ENCODE measurements at places on chromosomes 16 and 17. TPM values are rescaled to one million over a fixed set of nuclear protein-coding genes. Genes with fewer than 3 reads are reported as not detected.

ARHGDIG gene
- total RNA-seq, result not detected

PDXDC1 gene
- total RNA-seq, result 63.6 TPM

TBX6 gene
- total RNA-seq, result 1.6 TPM

KRT20 gene
- total RNA-seq, result not detected

ASPHD1 gene
- 4.7 TPM for total RNA-seq

DNA sequence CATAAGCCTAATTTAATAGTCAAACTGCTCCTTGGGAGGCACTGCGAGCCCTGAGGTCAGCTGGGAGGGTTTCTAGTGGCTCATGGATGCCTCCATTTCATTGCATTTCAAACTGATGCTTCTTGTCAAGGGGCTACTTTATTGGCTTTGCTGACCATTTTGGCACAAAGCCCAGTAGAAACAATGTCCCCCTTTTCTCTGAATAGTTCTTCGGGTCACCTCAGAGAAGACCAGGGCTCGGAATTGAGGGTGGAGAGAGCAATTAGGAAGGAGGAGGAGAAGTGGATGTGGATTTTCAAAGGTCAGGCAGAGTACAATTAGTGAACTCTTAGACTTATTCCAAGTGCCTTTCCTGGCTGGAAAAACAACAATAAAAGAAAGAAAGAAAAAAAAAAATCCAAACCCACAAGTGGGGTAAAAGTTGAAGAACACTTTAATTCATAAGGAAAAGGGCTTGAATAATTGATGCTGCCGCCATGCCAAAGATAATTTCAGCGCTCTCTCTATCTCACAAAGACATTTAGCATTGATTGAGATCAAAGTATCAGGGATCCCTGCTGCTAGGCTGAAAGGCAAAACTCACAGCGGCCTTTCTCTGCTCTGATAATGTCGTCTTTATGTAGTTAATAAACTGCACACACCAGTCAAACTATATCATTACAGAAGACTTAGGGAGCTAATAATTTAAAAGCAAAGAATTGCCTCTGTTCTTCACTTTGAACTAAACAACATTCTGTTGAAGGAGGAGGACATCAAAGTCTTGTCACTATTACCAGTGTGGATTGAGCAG, 122.7 kb downstream of the RGS9 start:
- no peak for DNase-seq
- peaks cover 10% of the 10 kb centered on the region for H3K27me3 ChIP-seq
- peaks cover 1% of the 10 kb centered on the region for H3K36me3 ChIP-seq

DNA sequence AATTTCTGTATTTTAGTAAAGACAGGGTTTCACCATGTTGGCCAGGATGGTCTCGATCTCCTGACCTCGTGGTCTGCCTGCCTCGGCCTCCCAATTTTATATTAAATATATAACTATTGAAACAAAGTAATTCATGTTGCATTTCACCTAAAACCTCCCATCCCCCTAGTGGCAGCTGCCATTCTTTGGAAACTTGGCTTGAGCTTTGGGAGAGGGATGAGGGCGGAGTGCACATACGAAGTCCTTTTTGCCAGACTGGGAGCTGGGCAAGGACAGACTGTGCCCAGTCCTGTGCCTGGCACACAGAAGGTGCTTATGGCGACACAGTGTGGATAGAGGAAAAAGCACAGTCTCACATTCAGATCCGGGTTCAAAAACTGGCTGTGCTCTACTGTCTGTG, 83.8 kb downstream of the NETO2 start:
- no peak overlapping the region for H3K4me3 ChIP-seq
- H3K27ac ChIP-seq, result no peak overlapping the region
- H3K27me3 ChIP-seq, result no peaks in the 10 kb centered on the region
- H3K4me1 ChIP-seq, result no peaks in the 10 kb centered on the region
- no peak for DNase-seq

DNA sequence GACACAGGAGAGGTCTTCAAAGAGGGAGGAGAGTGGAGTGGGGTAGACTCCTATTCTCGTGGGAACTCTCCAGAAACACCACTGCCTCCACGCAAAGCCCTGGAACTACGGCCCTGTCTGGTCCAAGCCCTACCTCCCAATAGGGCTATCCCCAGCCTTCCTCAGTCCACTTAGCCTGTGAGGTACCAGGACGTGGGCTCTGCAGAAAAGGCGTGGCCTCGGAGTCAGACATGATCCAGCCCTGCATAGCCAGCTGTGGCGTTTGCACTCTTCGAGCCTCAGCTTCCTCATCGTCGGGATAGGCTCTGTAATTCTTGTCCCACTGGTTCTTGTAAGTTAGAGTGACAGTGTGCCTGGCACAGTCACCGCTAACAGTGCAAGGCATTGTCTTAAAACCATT, 13.8 kb downstream of the ENDOV start:
- H3K36me3 ChIP-seq, result no peaks in the 10 kb centered on the region
- peaks cover 2% of the 10 kb centered on the region for H3K27me3 ChIP-seq
- no peak overlapping the region for H3K27ac ChIP-seq
- no peak overlapping the region for H3K4me3 ChIP-seq

GRCh38 chr17:30506481-30506880, 29.3 kb downstream of the GOSR1 start:
- peaks cover 23% of the 10 kb centered on the region for H3K36me3 ChIP-seq
- no peaks in the 10 kb centered on the region for H3K27me3 ChIP-seq
- H3K4me1 ChIP-seq, result peaks cover 9% of the 10 kb centered on the region
- no peak for DNase-seq

- DNase-seq, result no peak
- no peaks in the 10 kb centered on the region for H3K27me3 ChIP-seq
- H3K36me3 ChIP-seq, result no peaks in the 10 kb centered on the region
- no peak overlapping the region for H3K27ac ChIP-seq
Measured at GRCh38 chr17:31595076-31595475, 203.6 kb downstream of the RAB11FIP4 start.

- no peaks in the 10 kb centered on the region for H3K4me1 ChIP-seq
- H3K36me3 ChIP-seq, result no peaks in the 10 kb centered on the region
- H3K4me3 ChIP-seq, result no peak overlapping the region
- DNase-seq, result no peak
- H3K27me3 ChIP-seq, result peaks cover 15% of the 10 kb centered on the region
- H3K27ac ChIP-seq, result no peak overlapping the region
Measured at GRCh38 chr16:74831467-74831866, 56.8 kb upstream of the FA2H start.

DNA sequence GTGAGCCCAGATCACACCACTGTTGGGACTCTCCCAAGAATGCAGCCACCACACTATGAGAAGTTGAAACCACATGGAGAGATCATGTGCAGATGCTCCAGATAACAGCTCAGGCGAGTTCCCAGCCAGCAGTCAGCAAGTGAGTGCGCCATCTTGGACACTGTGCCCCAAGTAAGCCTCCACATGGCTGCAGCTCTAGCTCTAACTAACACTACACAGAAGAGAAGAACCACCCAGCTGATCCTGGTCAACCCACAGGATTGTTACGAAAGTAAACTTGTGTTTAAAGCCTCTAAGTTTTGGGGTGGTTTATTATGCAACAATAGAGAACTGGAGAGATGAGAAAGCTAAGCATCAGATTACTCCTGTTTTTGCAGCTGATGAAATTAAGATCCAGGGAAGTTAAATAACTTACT, 25.8 kb downstream of the SLC38A7 start:
- H3K27me3 ChIP-seq, result peaks cover 10% of the 10 kb centered on the region
- H3K4me3 ChIP-seq, result no peak overlapping the region
- peaks cover 2% of the 10 kb centered on the region for H3K36me3 ChIP-seq
- no peak for DNase-seq
- no peak overlapping the region for H3K27ac ChIP-seq

- no peak overlapping the region for H3K4me3 ChIP-seq
- H3K36me3 ChIP-seq, result peaks cover 10% of the 10 kb centered on the region
- H3K27me3 ChIP-seq, result no peaks in the 10 kb centered on the region
- DNase-seq, result no peak
- no peak overlapping the region for H3K27ac ChIP-seq
Measured at GRCh38 chr16:17270111-17270510, 200.6 kb downstream of the XYLT1 start.

DNA sequence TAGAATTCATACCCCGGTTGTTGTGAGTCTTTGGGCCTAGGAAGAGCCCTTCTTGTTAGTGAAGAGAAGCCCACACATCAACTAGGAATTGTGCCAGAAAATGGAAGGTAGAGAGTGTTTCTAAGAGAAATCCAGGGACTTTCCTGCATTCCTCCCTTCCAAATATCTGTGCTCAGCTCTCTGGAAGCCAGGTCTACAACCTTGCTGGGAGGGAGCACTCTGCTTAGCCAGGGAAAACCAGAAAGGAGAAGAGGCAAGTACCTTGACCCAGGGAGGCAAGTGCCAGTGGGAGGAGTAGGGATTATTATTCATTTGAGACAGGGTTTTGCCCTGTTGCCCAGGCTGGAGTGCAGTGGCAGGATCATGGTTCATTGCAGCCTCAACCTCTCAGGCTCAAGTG, 48.4 kb upstream of the TAC4 start:
- no peaks in the 10 kb centered on the region for H3K4me1 ChIP-seq
- no peak overlapping the region for H3K27ac ChIP-seq
- no peak for DNase-seq
- no peaks in the 10 kb centered on the region for H3K36me3 ChIP-seq
- no peak overlapping the region for H3K4me3 ChIP-seq
- peaks cover 66% of the 10 kb centered on the region for H3K27me3 ChIP-seq

GRCh38 chr16:31043352-31043751, 10.0 kb downstream of the STX4 start:
- no peaks in the 10 kb centered on the region for H3K27me3 ChIP-seq
- H3K4me1 ChIP-seq, result no peaks in the 10 kb centered on the region
- no peak overlapping the region for H3K4me3 ChIP-seq
- no peak overlapping the region for H3K27ac ChIP-seq
- no peak for DNase-seq

GRCh38 chr17:77036841-77037381, 103.9 kb upstream of the SEC14L1 start:
- no peaks in the 10 kb centered on the region for H3K4me1 ChIP-seq
- no peak overlapping the region for H3K27ac ChIP-seq
- no peaks in the 10 kb centered on the region for H3K36me3 ChIP-seq
- DNase-seq, result no peak
- peaks cover 17% of the 10 kb centered on the region for H3K27me3 ChIP-seq

- no peaks in the 10 kb centered on the region for H3K36me3 ChIP-seq
- peaks cover 1% of the 10 kb centered on the region for H3K27me3 ChIP-seq
- H3K27ac ChIP-seq, result peak overlapping the region; percentile 27
- DNase-seq, result no peak
- H3K4me3 ChIP-seq, result no peak overlapping the region
Measured at GRCh38 chr16:30141750-30142149, 18.7 kb upstream of the MAPK3 start.

DNA sequence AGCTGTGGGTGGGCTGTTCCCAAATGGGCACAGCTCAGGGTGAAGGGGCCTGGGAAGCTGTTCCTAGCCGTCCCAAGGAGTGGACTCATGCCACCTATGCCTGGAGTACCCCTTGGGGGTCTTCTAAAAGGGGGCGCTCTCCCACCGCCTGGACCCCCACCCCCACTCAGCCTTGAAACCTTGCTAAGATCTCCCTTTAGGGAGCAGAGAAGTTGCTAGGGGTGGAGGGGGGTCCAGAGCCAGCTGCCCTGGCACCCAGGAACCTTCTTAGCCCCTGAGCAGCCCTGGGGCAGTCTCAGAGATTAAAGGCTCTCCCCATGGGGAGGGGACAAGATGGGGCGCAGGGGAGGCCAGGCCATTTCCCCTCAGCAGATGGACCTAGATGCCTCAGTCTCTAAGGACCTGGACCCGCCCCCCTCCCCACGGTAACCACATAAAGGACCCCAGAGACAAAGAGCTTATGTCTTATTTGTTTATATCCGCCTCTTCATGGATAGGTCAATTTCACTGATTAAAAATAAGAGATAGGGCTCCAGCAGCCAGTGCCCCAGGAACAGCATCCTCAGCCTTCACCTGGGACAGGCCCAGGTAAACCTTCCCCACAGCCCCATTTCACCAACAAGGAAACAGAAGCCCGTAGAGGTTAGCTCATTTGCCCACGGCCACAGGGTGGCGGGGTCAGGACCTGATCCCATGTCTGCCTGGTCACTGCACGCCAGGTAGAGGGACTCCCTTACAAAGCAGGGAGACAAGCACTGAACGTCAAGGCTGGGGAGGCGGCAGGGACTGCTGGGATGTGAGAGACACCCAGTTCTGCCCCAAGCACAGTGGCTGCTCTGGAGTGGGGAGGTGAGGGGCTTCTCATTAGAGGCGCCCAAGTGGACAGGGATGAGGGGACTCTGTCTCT, 3.4 kb downstream of the MTSS2 start:
- peaks cover 24% of the 10 kb centered on the region for H3K27me3 ChIP-seq
- H3K4me3 ChIP-seq, result no peak overlapping the region
- H3K27ac ChIP-seq, result no peak overlapping the region
- H3K36me3 ChIP-seq, result no peaks in the 10 kb centered on the region
- peaks cover 5% of the 10 kb centered on the region for H3K4me1 ChIP-seq
- no peak for DNase-seq

GRCh38 chr17:79201119-79201518, 126.5 kb downstream of the ENGASE start:
- no peaks in the 10 kb centered on the region for H3K4me1 ChIP-seq
- peaks cover 8% of the 10 kb centered on the region for H3K27me3 ChIP-seq
- H3K36me3 ChIP-seq, result no peaks in the 10 kb centered on the region
- no peak overlapping the region for H3K4me3 ChIP-seq
